Occipital lobe (tissue), 3 donors: ENCODE measurements at places on chromosomes 2 and 18. TPM values are rescaled to one million over a fixed set of nuclear protein-coding genes. Genes with fewer than 3 reads are reported as not detected.

Gene RABL2A
- total RNA-seq: 15.1 TPM

Gene CRYBA2
- total RNA-seq: not detected

Gene CEBPZOS
- 24.5 TPM for total RNA-seq

Gene GPATCH11
- total RNA-seq: 20.9 TPM

Gene CCL20
- total RNA-seq: not detected

Gene RGPD4
- not detected for total RNA-seq

Gene EML6
- 12.9 TPM for total RNA-seq

Gene CYP27A1
- total RNA-seq: 2.8 TPM

Gene CAD
- 16.2 TPM for total RNA-seq

Gene GALR1
- 0.16 TPM for total RNA-seq

GRCh38 chr2:182866461-182867406, at the start of gene FRZB:
FRZB (minus strand) TSS chr2:182866637; CDS start chr2:182866552, 85 bp downstream.
- no peak for DNase-seq

DNA sequence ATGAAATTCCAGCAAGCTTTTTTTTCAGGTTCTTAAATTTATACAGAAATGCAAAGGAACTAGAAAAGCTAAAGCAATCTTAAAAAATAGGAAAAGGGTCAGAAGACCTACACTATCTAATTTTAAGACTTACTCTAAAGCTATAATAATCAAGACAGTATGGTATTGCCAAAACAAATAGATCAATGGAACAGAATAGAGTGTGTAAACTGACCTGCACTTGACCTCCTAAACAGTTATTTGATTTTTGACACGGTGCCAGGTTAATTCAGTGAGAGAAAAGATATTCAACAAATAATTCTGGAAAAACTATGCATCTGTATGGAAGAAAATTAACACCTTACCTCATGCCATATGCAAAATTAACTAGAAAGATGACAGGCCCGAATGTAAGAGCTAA, 73.6 kb downstream of the OLA1 start:
- no peak for DNase-seq

- DNase-seq: no peak
Observed at GRCh38 chr2:241908686-241909420, 39.3 kb downstream of the RTP5 start.

DNA sequence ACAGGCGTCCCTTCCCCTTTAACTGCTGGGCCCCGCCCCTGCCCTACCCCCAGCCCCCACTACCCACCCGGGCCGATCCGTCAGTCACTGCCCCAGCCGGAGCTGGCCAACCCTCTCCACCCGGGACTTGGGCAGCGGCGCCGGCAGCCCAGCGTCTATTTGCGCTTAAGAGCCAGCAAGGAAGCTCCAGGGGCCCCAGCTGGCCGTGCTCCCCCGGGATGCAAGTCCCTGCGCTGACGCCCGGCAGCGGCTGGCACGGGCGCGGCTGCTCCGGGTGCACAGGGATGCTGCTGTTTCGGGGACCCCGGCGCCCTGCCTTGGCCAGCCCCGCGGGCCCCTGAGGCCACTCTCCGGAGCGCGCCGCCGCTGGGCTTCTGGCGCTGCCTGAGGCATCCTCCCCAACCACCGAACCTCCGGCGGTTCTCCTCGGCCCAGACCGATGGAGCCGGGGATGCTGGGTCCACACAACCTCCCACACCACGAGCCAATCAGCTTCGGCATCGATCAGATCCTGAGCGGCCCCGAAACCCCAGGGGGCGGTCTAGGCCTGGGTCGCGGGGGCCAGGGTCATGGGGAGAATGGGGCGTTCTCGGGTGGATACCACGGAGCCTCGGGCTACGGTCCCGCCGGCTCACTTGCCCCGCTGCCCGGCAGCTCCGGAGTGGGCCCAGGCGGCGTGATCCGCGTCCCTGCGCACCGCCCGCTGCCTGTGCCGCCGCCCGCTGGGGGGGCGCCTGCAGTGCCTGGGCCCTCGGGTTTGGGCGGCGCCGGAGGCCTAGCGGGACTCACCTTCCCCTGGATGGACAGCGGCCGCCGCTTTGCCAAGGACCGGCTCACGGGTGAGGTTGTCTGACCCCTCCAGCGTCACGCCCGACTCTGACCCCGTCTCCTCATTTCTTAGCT, at the start of gene TLX2:
TSS of gene TLX2 (plus strand) at position 83 of the 903 bp plus-strand sequence. CDS start at position 440, 357 bp downstream.
- DNase-seq: no peak

DNA sequence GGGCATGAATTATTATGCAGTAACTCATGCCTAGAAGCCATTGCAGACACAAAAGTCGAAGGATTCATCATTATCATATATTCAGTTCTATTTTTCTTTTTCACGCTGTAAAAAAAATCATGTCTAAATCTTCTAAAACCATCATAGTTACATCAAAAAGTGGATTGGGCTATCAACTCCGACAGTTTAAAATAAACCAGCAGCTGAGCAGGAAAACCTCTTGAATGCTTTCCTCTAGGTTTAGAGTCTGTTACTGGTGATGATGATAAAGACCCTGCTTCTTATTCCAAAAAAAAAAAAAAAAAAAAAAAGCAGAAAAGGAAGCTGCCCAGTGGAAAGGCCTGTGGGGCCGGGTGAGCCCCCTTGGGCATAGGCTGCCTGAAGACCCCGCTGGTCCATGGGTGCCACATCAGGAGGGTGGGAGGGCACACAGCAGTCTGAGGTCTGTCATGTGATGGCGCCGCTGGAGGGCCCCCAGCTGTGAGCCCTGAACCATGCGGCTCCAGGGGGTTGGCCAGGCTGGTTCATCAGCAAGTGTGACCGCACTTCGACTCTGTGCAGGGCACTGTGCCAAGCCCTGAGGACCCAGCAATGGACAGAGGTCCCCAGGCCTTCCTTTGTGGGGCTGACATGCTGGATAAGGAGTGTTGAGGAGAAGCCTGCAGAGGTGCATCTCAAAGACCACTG, 199.6 kb downstream of the EIPR1 start:
- no peak for DNase-seq

- DNase-seq: no peak
Observed at GRCh38 chr2:204726831-204727230, 181.6 kb downstream of the PARD3B start.

GRCh38 chr2:72081451-72081850, 66.2 kb downstream of the CYP26B1 start:
- no peak for DNase-seq

DNA sequence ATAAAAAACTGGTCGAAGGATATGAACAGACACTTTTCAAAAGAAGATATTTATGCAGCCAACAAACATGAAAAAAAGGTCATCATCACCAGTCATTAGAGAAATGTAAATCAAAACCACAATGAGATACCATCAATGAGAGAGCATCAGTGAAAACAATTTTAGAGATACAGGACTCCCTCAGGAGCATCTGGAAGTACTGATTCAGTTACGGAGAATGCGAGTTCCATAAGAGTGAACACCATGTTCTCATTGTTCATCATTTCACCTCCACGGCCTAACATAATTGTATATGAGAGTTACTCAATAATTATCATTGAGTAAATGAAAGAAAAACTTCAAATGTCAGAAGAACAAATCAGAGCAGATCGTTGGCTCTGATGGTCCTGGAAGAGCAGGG, 140.9 kb upstream of the TANK start:
- no peak for DNase-seq

- no peak for DNase-seq
Observed at GRCh38 chr2:194383401-194383800, 1273.6 kb upstream of the SLC39A10 start.

DNA sequence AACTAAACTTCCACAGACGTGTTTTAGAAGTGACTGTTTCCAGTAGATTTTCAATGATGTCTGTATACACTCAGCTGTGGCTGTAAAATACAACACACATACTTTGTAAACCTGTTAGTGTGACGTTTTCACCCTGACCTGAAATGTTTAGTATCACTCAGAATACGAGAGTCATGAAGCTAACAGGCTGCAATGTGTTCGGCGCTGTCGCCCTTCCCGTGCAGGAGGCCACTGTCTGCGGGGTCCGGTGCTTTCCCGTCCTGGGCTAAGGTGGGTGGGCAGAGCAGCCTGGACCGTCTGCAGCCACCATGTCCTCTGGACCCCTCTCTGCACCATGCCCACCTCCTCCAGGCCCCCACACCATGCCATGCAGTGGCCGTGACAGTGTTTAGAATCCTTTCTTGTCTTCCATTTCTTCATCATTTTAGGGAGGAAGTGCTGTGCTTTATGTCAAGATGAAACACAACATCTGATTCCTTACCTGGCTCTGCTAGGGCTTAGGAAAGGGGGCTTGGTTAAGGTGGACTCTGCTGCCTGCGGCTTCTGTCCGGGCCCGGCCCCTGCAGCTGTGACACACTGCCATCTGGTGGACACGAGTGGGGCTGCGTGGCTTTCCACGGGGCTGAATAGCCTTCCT, 53.8 kb upstream of the RBM44 start:
- peak; percentile 49 for DNase-seq

DNA sequence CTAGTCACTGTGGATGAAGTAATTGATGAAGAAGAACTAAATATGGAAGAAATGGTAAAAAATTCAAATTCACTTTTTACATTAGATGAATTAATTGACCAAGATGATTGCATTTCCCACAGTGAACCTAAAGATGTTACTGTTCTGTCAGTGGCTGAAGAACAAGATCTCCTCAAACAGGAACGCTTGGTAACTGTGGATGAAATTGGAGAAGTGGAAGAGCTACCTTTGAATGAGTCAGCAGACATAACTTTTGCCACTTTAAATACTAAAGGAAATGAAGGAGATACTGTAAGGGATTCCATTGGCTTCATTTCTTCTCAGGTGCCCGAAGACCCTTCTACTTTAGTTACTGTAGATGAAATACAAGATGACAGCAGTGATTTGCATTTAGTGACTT, 26.6 kb upstream of the DYSF start:
- no peak for DNase-seq

GRCh38 chr18:13207294-13207693, 11.3 kb upstream of the LDLRAD4 start:
- no peak for DNase-seq

- no peak for DNase-seq
Observed at GRCh38 chr2:127217470-127218325, 2.4 kb downstream of the CYP27C1 start.

- no peak for DNase-seq
Observed at GRCh38 chr2:30235859-30236535, 4.7 kb downstream of the LBH start.

DNA sequence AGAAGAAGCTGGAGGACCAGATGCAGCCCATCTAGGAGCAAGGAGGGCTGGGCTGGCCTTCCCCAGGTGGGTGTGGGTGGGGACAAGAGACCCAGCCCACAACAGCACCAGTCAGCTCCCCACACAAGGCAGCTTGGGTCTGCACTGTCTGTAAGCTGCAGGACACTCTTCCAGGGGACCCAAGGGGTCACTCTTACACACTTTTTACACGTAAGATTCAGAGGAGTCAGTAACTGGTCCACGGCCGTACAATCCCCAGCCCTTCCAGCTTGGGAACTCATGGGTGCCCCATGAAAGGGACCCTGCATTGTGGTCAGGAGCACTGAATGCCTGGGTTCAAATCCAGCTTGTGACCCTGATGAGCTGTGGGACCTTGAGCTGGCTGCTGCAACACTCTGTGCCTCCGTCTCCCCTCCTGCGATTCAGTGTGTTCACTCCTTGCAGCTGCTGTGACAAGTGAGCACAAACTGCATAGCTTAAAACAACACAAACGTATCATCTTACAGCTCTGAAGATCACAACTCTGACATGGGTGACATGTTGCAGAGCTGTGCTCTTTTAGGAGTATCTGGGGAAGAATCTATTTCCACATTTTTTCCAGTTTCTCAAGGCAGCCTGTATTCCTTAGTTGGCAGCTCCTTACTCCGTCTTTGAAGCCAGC, 11.1 kb upstream of the SLC66A3 start:
- no peak for DNase-seq

DNA sequence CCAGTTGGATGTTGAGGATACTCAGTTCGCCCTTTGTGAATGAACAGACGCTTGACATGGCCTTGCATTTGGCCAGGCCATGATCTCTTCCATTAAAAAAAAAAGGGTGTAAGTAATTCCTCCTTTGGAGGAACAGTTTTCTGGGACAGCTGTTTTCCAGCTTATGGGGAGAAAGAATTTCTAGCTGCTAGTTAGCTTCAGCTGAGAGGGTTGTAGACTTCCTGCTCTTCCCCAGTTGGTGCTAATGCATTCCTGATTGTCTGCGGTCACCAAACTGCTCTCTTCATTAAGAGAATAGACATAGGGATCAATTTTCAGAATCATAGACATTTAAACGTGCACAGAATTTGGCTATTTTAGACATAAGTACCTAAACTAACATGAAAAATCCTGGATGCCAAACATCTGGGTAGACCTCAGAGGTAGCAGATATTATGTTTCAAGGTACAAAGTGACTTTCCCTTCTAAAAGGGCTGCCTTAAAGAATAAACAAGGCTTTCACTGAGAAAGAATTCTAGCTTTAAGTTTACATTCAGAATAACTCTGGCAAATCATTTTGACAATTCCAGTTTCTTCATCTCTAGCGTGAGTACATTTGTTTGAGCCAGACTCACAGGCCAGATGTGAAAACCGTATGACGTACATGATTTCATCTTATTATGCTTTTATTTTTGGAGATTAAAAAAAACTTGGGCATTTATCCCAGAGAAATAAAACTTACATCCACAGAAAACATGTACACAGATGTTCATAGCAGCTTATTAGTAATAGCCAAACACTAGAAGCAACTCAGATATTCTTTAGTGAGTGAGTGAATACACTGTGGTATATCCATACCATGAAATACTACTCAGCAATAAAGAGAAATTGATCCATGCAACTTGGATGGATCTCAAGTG, 71.2 kb downstream of the MAIP1 start:
- no peak for DNase-seq

DNA sequence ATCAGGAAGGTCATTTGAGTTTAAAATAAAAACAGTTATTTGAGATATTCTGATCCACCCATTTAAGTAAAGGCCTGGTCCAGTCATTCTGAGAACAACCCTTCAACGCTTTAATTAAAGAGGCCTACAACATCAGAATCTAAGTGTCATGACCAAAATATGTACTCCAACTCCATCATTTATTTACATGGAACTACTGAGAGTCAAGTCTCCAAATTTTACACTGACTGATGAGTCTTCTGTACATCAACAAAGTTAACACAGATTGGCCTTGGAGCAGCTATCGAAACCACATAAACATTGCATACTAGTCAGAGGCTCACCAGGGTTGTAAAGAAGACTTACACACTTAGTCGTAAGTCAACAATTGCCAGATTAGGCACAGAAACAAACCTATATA, 37.1 kb downstream of the PIEZO2 start:
- DNase-seq: no peak
